Diencephalon (tissue), 1 donor: ENCODE measurements at places on chromosomes 3 and 15. TPM values are rescaled to one million over a fixed set of nuclear protein-coding genes. Genes with fewer than 3 reads are reported as not detected.

Gene LRRC31
- not detected for total RNA-seq

Gene PLS1
- total RNA-seq = 4.6 TPM

Gene TNIK
- 88.3 TPM for total RNA-seq

Gene ARHGEF26
- 15.2 TPM for total RNA-seq

Gene TMIE
- total RNA-seq = 1.6 TPM

Gene CLDN11
- 18.2 TPM for total RNA-seq

Gene IQCF5
- not detected for total RNA-seq

Gene SLC27A2
- 6.2 TPM for total RNA-seq

Gene CHRD
- total RNA-seq = 6.0 TPM

Gene NOP10
- 107 TPM for total RNA-seq

Gene SYNPR
- total RNA-seq = 105 TPM

Gene PLA2G4B
- 5.1 TPM for total RNA-seq

Gene PPP1R14D
- not detected for total RNA-seq

Gene ISG20
- under 0.01 TPM for total RNA-seq

Gene LSMEM2
- 1.2 TPM for total RNA-seq

Gene CYP1A1
- total RNA-seq = 0.23 TPM

Gene SLC24A5
- total RNA-seq = 0.92 TPM

Gene CORO2B
- 19.6 TPM for total RNA-seq

Gene SCG5
- total RNA-seq = 157 TPM

Gene MST1R
- total RNA-seq = 0.92 TPM

Gene CCR3
- not detected for total RNA-seq

Gene PODXL2
- total RNA-seq = 192 TPM

Gene IL20RB
- 0.92 TPM for total RNA-seq

Gene KBTBD13
- total RNA-seq = not detected

Gene KBTBD8
- 18.5 TPM for total RNA-seq

Gene AMOTL2
- total RNA-seq = 42.9 TPM

Gene THSD4
- 4.6 TPM for total RNA-seq

Gene CYP8B1
- not detected for total RNA-seq

Gene SCN11A
- total RNA-seq = 0.46 TPM

Gene LARP6
- 11.3 TPM for total RNA-seq

Gene ANKUB1
- 4.2 TPM for total RNA-seq

Gene CPLX3
- total RNA-seq = 0.92 TPM

Gene LRRK1
- total RNA-seq = 3.0 TPM

Gene GCNT3
- total RNA-seq = 1.8 TPM

Gene STARD9
- 7.2 TPM for total RNA-seq

Gene TNNC1
- total RNA-seq = not detected

Gene TPRG1
- 4.4 TPM for total RNA-seq

Gene LRRIQ4
- total RNA-seq = 1.6 TPM

Gene FBXW12
- 1.8 TPM for total RNA-seq

Gene IL5RA
- 11.1 TPM for total RNA-seq

Gene CEMIP
- 3.9 TPM for total RNA-seq

Gene TICRR
- total RNA-seq = 2.8 TPM

Gene UROC1
- total RNA-seq = not detected

Gene PLA2G4E
- total RNA-seq = not detected

Gene GFM1
- 77.3 TPM for total RNA-seq

Gene GABRR3
- not detected for total RNA-seq

Gene GHSR
- total RNA-seq = 0.69 TPM
